CD4-positive, alpha-beta T cell treated with Interleukin-4 for 4 hours (primary cell): ENCODE measurements at places on chromosomes 6 and 20.
A peak's percentile ranks its signal among the peaks of the same experiment; 100 is the strongest.

GRCh38 chr6:12483712-12484111 lies 193.6 kb downstream of the EDN1 start:
- DNase-seq, result no peak

- no peak for DNase-seq
These were observed at the start of gene AFDN for GRCh38 chr6:167826896-167827582. Gene AFDN, plus strand, starts transcription at chr6:167826911. Its CDS starts 222 bp downstream, at chr6:167827133.

DNA sequence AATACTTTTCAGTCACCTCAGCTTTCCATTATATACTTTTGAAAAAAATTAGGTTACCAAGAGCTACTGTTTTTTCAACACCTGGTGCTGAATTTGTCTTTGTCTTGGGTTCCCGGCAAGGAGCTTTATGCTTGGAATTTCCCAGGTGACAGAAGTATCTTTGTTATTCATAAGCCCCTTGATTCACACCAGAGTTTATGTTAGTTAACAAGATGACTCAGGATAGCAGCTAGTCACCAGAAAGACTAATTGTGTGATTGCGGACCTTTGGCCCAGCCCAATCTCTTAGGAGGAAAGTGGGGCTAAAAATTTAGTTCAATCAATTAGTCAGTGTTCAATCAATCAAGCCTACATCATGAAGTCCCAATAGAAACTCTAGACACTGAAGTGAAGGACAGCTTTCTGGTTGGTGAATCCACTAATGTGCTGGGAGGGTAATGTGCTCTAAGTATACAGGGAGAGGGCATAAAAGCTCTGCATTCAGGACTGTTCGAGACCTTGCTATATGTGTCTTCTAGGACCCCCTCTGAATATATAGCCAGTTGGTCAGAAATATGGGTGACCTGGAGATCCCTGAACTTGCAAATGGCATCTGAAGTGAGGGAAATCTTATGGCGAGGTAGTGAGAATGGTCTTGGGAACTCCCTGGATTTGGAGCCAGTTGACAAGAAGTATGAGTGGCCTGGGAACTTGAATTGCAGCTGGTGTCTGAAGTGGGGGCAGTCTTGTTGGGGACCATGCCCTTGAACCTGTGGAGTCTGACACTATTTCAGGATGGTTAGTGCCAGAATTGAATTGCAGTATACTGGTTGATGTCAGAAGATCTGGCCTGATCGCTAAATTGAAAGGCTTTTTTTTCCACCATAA lies 16.2 kb downstream of the TMEM30A start:
- peak; percentile 31 for DNase-seq

DNA sequence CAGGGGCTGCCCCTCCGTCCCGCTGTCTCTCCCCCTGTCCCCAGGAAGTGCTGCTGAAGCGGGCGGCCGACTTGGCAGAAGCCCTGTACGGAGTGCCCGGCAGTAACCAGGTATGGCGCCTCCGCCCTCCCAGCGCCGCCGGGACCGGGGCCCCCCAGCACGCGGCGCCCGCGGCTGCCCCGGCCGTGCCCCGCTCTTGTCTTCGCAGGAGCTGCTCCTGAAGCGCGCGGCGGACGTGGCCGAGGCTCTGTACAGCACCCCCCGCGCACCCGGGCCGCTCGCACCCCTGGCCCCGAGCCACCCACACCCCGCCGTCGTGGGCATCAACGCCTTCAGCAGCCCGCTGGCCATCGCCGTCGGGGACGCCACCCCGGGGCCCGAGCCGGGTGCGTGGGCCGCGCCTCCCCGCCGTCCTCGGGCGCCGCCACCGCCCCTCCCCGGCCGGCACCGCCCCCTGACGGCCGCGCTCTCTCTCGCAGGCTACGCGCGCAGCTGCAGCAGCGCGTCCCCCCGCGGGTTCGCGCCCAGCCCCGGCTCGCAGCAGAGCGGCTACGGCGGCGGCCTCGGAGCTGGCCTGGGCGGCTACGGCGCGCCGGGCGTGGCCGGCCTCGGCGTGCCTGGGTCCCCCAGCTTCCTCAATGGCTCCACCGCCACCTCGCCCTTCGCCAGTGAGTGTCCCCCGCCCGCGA lies 48.4 kb downstream of the CPXM1 start:
- peak; percentile 30 for DNase-seq

DNA sequence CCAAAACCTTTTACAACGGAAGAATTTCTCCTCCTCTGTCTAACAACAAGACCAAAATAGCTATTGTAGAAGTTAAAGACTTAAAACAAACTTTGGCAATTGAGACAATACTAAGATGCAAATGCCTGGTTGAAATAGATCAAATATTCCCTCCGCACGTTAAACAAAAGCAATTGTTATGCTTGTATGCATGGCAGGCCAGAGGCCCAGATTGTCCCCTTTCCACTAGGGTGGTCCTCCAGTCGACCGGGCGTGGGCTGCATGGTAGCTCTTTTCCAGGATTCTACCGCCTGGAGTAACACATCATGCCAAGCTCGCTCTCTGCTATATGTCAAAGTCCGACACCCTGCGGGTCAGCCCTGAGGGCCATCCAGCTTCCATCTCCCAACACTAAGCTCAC lies 234.7 kb downstream of the RNGTT start:
- no peak for DNase-seq

GRCh38 chr6:99002831-99003230 lies 55.1 kb upstream of the FBXL4 start:
- no peak for DNase-seq

- DNase-seq, result peak; percentile 85
These were observed 95.1 kb upstream of the OLIG3 start for GRCh38 chr6:137589067-137589848.

DNA sequence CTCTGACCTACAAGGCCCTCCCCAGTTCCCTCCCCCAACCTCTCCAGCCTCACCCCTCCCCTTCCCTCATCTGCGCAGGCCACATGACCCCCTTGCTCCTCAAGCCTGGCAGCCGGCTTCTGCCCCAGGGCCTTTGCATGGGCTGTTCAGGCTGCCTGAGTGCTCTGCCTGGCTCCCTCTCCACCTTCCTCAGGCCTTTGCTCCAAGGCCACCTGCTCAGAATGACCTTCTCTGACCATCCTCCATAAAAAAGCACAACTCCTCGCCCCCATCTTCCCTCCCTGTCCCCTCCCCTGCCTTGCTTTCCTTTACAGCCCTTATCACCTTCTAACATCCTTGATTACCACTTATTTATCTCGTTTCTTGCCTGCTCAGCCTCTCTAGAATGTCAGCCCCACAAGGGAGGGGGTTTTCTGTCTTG lies 38.7 kb downstream of the SPDEF start:
- no peak for DNase-seq

DNA sequence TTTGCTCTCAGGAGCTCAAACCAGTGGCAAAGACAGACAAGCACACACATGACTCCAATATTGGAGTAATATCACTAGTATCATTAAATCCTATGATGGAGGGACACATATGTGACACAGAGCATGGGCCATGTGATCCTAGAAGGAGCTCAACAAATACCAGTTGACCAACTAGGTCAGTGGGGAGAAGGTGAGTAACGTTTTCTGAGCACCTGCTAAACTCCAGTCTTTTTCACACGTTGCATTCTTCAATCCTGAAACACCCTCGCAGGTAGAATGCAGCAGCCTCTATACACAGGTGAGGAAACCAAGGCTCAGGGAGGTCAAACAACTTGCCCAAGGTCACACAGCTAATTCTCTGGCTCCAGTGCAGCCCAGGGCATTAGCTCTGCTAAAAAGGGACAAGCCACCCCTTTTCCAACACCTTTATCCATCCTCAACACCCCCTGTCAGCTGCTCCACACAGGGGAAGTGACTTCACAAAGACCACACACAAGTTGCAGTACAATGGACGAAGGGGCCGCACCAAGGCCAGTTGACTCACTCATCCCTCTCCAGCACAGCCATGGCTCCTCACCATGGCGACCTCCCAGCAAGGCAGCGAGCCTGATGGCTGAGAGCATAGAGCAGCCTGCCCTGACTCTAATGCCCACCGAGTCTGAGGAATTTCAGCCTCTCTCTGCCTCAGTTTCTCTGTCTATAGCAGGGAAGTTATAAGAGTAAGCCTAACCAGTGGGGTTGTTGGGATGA lies 4.4 kb downstream of the CAPN11 start:
- no peak for DNase-seq

- DNase-seq, result no peak
These were observed 2.9 kb upstream of the PKIG start for GRCh38 chr20:44579313-44580081.

DNA sequence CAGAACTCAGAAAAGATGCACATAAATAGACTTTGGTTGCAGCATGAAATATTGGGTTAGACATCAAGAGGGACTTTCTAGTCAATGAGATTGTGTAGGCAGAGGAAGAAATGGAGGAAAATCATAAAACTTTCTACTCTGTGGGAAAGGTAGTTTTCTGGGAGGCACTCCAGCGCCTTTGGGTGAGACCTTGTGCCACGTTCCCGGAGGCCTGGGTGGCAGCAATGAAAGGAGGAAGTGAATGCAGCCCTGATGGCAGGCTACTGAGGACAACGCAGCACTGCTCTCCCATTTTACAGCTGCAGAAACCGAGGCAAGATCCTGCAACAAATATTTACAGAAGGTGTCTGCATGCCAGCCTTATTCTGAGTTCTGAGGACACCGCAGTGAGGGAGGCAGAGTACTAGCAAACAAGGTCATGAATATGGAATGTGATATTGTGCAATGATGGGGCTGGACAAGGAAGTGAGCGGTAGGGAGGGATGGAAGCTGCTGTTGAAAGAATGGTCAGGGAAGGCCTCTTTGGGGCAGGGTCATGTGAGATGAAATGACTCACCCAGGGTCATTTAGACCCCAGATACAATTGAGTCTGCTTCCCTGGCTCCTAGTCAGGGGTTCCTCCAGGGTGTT lies 159.1 kb downstream of the TFAP2C start:
- DNase-seq, result no peak

DNA sequence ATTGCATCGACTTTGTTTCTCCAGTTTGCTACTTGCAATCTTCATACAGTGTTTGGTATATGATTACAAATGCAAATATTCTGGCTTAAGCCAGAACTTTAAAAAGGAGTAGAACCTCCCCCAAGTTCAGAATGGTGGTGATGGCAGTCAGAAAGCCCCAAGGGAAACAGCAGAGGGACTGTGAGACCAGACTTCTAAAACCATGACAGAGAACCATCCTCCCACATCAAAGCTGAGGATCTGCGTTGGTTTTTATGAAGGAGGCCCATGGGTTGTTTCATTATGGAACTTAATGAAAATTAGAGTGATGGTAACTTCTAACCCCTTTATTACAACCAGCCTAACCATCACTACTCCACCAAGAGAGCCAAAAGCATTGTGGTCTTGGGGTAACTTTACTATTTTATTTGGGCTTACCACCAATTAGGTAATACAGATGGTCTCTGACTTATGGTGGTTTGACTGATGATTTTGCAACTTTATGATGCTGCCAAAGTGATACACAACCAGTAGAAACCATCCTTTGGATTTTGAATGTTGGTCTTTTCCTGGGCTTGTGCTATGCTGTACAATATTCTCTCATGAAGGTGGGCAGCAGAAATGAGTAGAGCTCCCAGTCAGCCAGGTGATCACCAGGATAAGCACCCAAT lies 10.9 kb upstream of the MRS2 start:
- no peak for DNase-seq

DNA sequence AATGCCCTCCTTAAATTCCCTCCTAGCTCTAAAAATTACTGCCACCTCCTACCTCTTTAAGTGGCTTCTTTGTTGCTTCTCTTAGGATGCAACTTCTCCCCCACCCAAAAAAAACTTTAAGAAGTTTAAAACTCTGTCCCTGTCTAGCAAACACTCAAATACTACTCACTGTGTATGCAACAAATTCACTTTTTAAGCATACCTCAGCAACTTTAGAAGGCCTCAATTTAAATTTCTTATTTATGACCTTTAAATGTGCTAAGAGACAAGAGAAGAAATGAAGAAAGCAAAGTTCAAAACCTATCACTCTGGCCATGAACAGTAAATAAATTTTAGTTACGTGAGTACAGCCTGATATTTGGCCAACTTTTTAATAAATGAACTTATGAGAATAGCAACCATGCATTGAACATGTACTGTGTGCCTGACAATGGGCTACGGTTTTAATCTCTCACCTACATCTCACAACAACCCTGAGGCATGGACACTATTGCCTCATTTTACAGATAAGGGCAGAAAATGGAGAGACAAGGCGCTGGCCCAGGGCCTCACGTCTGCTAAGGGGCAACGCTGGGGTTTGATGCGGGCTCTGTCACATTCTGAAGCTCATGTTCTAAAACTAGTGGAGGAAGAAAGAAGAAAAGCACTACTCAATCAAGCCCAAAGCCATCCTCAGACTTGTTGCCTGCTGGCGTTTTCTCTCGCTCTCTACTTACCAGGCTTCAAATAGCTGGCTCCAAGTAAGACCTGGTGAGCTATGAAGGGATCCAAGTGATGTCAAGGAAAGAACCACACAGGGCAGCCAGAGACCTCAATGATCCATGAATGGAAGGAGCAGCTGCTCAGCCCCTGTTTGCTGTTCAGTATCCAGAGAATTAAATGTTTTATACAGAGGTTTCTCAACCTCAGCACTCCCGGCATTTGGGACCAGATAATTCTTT lies 99.8 kb downstream of the TBC1D7 start:
- DNase-seq, result no peak

DNA sequence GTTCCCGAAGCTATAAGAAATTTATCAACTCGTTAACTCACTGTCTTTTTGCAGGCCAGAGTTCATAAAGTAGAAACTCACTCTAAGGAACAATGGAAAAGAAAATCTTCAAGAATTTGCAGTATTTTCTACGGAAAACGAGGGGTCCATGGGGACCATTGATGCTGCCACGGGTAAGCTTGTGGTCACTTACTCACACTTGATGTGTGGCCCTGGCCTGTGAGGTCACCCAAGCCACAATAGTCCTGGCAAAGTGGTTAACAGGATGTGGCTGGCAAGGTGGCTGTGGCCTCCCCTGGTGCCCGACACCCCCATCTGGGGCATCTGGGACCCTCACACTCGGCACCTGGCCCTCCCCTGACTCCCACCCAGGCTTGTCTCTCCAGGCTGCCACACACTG lies 123.4 kb downstream of the C6orf118 start:
- no peak for DNase-seq

DNA sequence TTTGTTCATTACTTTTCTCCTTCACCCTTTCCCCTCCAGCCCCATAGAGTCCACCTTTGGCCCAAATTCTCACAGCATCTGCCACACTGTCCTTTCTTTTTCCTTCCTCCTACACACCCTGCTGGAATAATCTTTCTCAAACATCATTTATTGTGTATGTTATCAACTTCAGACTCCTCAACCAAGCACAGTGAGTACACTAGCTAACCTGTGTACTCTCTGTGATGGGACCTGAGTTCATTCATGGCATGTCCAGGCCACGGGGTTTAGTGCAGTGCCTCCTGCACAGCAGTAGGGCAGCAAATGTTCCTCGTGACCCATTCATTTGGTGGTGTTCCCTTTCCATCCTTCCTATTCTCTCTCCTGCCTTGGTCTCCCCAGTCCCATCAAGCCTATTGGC lies 7.1 kb upstream of the ARMC12 start:
- no peak for DNase-seq

DNA sequence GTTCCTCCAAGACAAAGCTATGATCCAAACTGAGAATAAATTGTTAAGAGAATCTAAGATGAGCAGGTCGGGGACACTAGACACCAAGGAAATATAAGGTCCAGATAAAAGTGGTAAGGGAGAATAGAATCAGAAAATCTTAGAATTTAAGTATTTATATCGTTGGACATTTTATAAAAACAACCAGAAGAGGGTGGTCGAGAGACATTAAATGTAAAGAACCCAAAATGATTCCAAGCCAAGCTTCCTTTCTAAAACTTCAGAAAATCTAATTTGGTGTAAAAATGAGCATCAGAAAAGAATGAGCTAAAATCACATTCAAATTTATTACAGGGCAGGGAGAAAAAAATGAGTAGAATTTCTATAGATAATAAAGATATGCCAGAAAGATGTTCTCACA lies 97.8 kb upstream of the OGFRL1 start:
- peak; percentile 35 for DNase-seq

GRCh38 chr6:35188886-35189285 lies 24.9 kb upstream of the SCUBE3 start:
- DNase-seq, result no peak

- DNase-seq, result no peak
These were observed 51.9 kb downstream of the VGLL2 start for GRCh38 chr6:117317261-117317660.
